ENCODE measurements at places on chromosomes 5 and 9.

DNA sequence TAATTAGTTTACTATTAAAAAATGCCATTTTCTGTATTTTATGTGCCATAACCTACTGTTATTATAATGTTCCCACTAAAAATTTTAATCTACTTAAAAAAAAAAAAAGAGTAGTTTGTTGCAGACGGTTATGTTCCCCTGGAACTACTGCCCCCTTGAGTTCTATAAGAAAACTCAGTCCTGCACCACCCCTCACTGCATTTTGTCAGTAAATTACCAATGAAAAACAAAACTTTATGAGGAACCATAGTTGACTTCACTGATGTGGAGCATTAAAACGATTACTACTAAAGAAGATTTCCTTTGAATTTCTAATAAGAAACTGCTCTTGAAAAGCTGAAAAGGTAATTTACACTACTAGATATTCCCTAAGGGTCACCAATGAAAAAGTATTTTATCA, 288.7 kb downstream of the FBXL17 start:
- no peak for DNase-seq

DNA sequence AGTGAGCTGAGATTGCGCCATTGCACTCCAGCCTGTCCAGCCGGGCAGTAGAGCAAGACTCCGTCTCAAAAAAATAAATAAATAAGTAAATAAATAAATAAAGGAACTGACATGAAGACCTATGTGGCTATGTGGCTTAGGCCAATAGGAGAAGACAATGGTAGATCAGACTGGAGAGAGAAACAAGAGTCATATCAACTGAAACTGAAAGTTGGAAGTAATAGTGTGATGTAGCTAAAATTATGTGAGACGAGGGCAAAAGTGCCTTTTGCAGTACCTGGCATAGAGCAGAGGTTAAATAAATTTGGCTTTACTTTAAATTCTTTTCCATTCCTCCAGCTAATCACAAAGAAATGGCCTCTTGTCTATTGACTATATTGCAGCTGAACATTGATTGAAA, 7.3 kb downstream of the FBP2 start:
- DNase-seq, result no peak

DNA sequence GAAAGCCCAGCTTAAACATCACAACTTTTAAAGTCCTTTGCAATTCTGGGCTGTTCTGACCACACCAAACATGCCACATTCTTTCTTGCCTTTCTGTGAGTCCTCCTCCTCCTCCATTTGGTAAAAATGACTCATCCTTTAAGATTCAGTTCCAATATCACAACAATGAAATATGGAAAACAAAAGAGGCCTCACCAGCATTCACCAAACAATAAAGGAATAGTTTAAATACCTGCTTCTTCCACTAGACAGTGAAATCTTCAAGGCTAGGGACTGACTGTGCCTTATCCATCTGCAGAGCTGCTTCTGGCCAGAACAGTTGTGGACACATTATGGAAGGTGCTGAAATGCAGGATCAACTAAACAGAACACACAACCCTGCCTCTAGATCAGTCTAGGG, 36.0 kb downstream of the NR6A1 start:
- no peak for DNase-seq

DNA sequence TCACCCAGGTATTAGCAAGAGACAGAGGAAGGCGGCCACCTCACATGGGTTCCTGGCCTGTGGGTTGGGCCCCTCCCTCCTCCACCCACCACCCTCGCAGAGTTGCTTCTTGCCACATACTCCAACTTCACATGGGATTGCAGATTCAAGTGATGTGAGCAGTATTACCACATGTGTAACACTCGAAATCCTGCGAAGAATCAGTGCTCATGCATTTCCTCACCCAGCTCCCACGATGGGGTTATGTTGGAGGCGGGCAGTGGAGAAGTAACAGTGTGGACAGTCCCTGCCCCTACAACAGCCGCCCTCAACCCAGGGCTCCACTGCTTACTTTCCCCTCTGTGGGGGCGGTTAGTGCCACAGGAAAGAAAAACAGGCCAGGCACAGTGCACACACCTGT, 3.9 kb upstream of the FBP1 start:
- no peak for DNase-seq

DNA sequence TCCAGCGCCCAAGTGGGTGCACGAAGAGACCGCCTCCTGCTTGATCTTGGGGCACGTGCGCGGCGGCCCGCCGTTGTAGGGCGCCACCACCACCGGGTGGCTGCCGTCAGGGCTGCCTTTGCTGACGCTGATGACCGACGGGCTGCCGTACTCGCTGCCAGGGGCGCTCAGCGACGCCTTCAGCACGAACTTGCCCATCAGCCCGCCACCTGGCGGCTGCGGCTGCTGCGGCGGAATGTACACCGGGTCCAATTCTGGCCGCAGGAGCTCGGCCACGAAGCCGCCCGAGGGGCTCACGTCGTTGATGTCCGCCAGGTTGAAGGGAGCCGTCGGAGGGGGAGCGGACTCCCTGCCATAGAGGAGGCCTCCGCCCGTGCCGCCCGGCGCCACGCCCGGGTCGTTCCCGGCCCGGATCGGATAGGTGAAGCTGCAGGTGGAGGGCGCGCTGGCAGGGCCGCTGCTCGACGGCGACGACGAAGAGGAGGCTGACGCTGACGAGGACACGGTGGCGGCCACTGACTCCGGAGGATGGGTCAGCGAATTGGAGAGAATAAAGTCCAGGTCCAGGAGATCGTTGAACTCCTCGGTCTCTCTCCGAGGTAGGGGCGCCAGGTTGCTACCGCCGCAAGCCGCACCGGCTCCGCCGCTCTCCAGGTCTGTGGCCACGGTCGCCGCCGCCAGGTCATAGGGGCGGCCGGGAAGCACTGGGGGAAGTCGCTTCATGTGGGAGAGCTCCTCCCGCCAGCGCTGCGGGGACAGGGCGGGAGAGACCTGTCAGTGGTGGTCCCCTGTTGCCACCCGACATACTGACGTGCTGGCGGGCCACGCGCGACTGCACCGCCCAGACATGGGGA, 1.8 kb downstream of the KLF4 start:
- no peak for DNase-seq

GRCh38 chr5:175809531-175810121, 61.8 kb upstream of the CPLX2 start:
- no peak for DNase-seq

- no peak for DNase-seq
Observed at GRCh38 chr5:79346420-79346824, 110.5 kb downstream of the JMY start.

GRCh38 chr5:174399411-174399810, 325.0 kb upstream of the MSX2 start:
- no peak for DNase-seq

DNA sequence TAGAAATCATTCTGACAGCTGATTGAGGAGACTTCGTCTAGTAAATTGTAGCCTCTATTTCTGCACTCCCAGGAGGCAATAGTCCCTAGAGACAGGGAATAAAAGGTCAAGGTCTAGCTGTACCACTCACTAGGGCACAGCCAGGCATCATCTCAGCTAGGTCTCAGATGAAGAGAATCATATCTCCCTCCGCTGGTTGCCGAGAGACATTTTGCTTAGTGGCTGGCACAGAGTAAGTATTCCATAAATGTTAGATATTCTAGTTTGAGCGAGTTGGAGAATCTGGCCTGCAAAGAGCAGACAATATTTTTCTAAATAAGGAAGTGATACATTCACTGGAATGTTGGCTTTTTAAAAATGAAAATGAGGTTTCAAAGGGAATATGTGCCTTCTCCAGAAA, 180.4 kb upstream of the ACTBL2 start:
- no peak for DNase-seq

- no peak for DNase-seq
Observed at GRCh38 chr5:83441747-83442146, 29.8 kb upstream of the VCAN start.

- no peak for DNase-seq
Observed at GRCh38 chr5:158875272-158875679, 224.4 kb downstream of the EBF1 start.

DNA sequence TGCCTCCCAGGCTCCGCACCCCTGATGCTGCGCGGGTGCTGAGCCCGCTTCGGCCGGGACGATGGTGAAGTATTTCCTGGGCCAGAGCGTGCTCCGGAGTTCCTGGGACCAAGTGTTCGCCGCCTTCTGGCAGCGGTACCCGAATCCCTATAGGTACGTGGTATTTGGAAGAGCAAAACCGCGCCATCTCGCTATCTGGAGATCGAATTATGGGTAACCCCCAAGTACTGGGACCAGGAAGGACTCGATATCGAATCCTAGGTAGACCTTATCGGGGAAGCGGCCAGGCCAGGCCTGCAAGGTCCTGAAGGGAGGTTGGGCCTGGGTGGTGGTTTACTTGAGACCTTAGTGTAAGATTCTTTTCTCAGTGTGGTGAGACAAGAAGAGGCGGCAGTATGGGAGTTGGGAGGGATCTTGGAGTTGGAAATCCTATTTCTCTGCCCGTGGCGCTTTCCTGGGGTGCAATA, 359 bp downstream of the PRELID1 start:
- DNase-seq, result no peak

- no peak for DNase-seq
Observed at GRCh38 chr5:168312606-168313295, 21.3 kb downstream of the WWC1 start.

DNA sequence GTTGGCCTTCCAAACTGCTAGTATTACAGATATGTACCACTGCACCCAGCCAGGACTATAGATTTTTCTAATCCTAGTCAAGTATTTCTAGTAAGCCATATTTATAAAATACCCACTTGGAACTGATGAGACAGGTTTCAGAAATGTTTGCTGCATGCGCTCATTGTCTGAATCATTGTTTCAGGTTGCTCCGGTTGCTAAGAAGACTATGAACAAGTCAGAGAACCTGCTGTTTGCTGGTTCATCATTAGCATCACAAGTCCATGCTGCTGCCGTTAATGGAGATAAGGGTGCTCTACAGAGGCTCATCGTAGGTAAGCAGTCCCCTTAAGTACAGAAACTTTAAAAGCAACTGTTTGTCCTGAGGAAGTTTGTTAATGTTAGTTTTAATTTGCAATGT, 5.3 kb downstream of the INVS start:
- DNase-seq, result no peak

- no peak for DNase-seq
Observed at GRCh38 chr5:39608024-39608423, 183.2 kb upstream of the DAB2 start.

GRCh38 chr9:93893899-93894690, 61.1 kb downstream of the BARX1 start:
- DNase-seq, result no peak

GRCh38 chr5:154806176-154806575, 44.2 kb downstream of the FAXDC2 start:
- no peak for DNase-seq

GRCh38 chr5:136033234-136033633, 4.4 kb downstream of the TGFBI start:
- DNase-seq, result no peak

- no peak for DNase-seq
Observed at GRCh38 chr9:129340427-129341170, 162.5 kb upstream of the IER5L start.

DNA sequence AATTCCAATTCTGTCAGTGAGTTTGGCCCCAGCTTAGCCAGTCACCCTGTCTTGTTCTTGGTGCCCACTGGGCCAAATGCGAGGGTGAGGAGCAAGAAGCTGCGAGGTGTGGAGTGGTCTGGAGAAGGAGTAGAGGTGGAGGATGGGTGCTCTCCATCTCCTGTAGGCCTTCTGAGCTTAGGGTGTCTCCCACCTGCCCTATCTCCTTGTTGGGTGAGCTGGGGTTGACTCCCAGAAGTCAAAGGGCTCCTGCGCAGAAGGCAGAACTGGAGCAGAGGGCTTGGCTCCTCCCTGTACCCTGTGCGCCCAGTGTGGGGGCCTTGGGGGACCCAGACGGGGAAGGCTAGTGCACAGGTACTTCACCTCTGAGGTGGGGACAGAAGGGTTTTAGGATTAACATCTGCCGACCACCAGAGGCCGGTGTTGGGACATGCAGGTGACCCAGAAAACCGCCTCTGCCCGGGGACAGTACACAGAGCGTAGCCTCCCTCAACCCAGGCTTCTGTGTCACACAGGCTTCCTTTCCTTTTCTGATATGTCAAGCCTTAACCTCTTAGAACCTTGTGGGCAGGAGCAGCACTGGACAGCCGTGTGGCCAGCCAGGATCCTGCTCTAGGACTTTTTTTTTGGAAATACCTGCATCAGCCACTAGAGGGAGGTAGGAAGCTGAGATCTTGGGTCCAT, 16.9 kb downstream of the IL5 start:
- DNase-seq, result no peak

GRCh38 chr5:154221371-154221896, 30.9 kb downstream of the GALNT10 start:
- peak; percentile 28 for DNase-seq

- DNase-seq, result no peak
Observed at GRCh38 chr9:82152181-82152580, 163.6 kb downstream of the SPATA31D1 start.

GRCh38 chr9:21395778-21396717, 10.8 kb upstream of the IFNA2 start:
- DNase-seq, result peak; percentile 9

GRCh38 chr5:36662291-36662851, 56.0 kb downstream of the SLC1A3 start:
- no peak for DNase-seq

GRCh38 chr5:143972068-143972467, 160.1 kb downstream of the HMHB1 start:
- no peak for DNase-seq

DNA sequence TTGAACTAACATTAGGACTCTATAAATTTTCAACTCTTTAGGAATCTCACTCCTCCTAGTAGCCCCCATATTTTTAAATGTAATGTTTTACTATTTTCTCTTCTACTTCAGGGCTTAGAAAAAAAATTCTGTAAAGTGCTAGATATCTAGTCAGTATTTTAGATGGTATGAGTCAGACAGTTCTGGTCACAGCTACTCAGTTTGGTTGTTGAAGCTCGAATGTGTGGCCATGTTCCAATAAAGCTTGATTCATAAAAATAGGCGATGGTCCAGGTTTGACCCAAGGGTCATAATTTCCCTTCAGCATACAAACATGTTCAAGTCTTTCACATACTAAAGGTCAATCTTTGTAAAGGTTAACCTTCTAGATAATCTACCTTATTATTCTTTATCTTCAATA, 566.0 kb upstream of the CDH18 start:
- no peak for DNase-seq

GRCh38 chr5:98471458-98471857, 302.0 kb upstream of the RGMB start:
- no peak for DNase-seq

DNA sequence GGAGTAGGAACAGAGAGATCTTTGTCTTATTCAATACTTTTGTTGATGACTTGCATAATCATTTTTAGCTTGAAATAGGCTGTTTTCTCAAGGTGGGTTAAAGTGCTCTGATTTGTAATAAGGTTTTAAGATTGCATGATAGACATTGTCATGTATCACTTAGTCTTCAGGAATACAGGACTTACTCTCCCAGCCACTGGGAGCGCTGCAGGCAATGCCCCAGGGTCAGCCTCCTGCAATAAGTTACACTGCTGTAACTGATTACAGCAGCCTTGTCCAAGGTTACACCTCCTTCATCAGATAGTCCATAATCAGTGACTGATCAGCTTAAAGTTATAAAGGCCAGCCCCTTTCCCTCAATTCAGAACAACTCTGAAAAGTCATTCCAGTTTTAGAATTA, 218.6 kb downstream of the ESM1 start:
- DNase-seq, result no peak
